ENCODE measurements at places on chromosomes 4 and X.

GRCh38 chr4:38590046-38590445 is 74.0 kb upstream of the KLF3 start:
- DNase-seq: no peak

DNA sequence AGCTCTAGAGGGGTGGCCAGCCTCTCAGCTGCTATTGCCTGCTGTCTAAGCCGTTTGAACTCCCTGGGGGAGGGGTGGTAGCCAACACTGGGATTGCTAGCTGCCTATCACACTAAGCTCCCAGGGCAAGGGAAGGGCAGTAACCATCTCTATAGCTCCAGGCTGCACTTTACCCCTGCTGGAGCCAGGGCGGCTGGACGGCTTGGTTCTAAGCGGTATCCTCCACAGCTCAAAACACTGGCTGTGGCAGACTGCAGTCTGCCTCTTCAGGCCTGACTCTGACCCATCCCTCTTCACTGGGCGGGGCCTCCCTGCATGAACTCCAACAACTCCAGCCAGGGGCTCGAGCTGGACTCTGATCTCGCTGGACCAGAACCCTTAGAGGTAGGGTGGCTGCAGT is 55.3 kb upstream of the GNRHR start:
- no peak for DNase-seq

- no peak for DNase-seq
Measured at GRCh38 chrX:114087543-114087942, 496.3 kb upstream of the HTR2C start.

- no peak for DNase-seq
Measured at GRCh38 chrX:17527135-17527701, 152.2 kb downstream of the NHS start.

DNA sequence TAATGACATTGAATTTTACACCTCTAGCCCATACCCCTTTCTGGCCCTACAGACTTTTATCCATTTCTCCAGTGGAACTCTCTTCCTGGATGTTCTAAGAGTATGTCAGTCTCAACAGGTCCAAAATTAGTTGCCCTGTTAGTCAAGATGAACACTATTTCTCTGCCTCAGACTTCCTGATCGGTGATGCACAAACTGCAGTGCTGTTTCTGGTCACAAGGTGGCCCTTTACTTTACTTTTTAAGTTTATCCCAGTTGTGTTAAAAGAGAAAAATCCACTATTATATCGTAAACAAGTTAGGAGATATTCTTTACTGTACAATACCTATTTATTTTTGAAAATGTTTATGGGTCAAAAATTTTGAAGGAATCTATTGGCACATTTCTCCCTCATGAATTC is 13.1 kb downstream of the TCEAL7 start:
- DNase-seq: no peak

DNA sequence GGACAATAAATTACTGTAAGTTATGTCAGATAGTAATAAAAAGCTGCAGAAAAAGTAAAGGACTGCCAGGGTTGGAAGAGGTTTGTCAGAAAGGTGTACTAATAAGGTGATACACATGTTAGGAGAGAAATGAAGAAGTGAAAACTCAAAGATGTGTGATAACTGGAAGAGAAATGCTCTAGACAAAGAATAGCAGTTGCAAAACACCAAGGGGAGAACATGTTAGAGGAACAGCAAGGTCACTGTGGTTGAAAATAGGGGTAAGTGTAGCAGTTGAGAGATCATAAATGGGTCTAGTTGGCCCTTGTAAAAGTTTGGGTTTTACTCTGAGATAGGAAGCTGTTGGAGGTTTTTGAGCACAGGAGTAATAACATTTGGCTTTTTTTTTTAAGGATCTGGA is 46.9 kb downstream of the HSPA4L start:
- DNase-seq: no peak

- DNase-seq: no peak
Measured at GRCh38 chr4:137299281-137299680, 233.0 kb downstream of the PCDH18 start.

- DNase-seq: no peak
Measured at GRCh38 chr4:89837993-89838390, 1.0 kb upstream of the SNCA start.

GRCh38 chrX:39443240-39443639 is 642.0 kb downstream of the MID1IP1 start:
- no peak for DNase-seq

DNA sequence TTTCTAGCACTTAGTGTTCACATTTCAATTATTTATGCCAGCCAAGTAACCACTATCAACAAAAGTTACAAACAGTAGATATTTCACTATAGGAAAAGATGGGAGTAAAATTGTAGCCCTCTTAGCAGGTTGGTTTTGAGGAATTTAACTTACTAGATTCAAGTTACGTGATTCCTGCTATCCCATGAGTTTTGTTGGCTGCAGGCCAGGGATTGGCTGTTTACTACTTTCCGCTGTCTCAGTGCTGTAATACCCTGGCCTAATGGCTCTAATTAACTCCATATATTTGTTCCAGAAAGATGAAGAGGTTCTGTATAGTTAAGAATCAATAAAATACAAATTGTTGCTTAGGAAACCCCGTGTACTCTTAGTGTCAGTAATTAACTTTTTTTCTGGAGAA is 55.5 kb upstream of the MAGED1 start:
- DNase-seq: no peak

- no peak for DNase-seq
Measured at GRCh38 chr4:102734591-102735385, 26.0 kb downstream of the MANBA start.

GRCh38 chr4:24482871-24483270 is 101.5 kb downstream of the DHX15 start:
- no peak for DNase-seq

DNA sequence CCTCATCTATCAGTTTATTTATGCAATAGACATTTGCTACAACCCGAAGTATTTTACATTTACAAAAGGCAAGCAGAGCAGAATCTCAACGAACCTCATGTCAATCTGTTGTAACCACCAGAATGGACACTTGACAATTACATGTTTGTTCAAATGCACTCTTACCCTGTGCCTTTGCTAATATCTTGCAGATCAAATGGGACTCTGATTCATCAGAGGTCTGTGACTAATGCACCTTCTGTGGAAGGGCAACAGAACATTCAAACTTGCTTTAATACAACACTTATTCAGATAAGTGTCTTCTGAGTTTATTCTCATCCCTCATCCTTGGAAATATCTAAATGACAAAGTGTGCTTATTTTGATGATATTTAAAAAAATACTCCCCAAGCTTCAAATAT is 644.7 kb upstream of the PCDH10 start:
- DNase-seq: no peak

- DNase-seq: no peak
Measured at GRCh38 chr4:8205749-8206611, 6.9 kb downstream of the SH3TC1 start.

- no peak for DNase-seq
Measured at GRCh38 chr4:6608758-6609414, 31.6 kb upstream of the MRFAP1 start.

DNA sequence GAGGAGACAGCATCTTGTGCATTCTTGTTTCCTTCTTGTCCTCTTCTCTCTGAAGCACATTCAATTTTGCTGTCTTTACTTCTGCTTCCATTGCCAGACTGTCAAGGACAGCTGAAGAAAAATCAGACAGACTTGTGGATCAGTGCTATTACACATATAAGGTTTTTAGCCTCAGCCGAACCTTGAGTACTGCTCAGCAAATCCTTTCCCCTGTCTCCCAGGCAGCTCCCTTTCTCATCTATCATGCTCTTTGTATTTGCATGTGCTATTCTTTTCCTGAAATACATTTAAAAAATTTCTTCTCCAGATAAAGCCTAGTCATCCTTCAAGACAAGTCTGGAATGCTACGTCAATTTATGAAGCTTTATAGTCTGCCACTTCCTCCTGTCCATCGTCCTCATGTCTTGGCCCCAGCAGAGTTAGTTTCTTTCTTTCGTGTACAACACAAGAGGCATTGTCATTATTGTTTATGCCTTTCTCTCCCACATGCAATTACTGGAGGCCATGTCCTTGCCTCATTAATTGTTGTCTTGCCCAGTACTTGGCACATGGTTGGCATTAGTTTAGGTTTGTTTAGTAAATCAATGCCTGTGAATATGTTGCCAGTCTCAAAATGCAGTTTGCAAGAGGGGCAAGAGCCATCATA is 45.1 kb downstream of the ADGRL3 start:
- no peak for DNase-seq

- no peak for DNase-seq
Measured at GRCh38 chr4:90127706-90128345, 632 bp downstream of the CCSER1 start.

GRCh38 chr4:83108101-83108861 is 6.2 kb downstream of the PLAC8 start:
- DNase-seq: no peak

DNA sequence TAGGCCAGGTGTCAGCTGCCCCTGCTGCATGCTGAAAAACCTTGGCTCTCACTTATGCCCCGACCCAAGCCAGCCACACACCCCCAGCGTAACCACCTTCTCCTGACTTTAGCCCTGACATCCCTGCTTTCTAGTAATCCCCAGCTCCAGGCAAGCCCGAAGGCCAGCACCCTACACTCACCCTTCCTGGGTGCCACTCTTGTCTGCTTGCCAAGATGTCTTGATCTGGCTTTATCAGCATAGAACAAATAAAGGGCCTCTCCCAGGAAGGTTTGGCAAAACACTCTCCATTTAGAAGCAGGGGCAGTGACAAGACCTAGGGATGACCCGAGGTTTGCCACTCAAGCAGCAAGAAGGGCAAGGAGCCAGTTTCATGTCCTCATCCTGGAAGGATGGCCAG is 6.8 kb upstream of the MAP9 start:
- DNase-seq: no peak

GRCh38 chr4:22900876-22901275 is 208.1 kb downstream of the GBA3 start:
- no peak for DNase-seq

GRCh38 chr4:146343199-146343598 is 128.9 kb downstream of the REELD1 start:
- DNase-seq: no peak

DNA sequence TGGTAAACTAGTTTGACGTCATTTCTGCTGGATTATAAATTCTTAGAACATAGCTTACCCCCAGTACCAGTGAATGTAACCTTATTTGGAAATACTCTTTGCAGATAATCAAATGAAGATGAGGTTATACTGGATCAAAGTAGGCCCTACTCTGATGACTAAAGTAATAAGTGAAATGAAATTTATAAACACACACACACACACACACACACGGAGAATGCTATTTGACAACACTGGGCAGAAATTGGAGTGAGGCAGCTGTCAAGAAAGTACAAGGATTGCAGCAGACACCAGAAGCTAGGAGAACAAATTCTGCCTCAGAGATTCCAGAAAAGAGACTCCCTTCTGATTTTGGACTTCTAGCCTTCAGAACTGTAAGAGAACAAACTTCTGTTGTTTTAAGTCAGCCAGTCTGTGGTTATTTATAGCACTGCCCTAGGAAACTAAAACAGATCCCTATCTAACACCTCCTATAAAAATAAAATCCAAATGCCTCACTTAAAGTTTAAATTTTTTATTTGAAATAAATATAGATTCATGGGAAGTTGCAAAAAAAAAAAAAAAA is 448.6 kb downstream of the PCDH18 start:
- DNase-seq: no peak

GRCh38 chrX:136856050-136856449 is 24.5 kb downstream of the RBMX start:
- no peak for DNase-seq

DNA sequence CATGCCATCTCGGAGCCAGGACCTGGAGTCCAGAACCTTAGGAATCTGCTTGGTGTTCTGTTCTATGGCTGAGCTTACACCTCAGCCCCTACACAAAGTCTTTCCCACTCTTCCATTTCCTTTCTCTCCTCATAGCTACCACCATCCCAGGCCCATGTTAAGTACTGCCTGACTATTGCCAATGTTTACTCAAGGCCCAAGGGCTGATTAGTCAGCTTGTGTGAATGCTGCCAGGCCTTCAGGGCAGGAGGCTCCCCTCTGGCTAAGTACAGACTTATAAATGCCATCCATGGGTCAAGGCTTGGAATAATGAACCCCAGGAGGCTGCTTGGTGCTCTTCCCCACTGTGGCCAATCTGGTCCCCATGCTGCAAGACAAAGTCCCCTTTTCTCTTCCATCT is 411.6 kb upstream of the MAGEB18 start:
- DNase-seq: no peak

- no peak for DNase-seq
Measured at GRCh38 chr4:99947190-99947578, 766 bp upstream of the DNAJB14 start.

DNA sequence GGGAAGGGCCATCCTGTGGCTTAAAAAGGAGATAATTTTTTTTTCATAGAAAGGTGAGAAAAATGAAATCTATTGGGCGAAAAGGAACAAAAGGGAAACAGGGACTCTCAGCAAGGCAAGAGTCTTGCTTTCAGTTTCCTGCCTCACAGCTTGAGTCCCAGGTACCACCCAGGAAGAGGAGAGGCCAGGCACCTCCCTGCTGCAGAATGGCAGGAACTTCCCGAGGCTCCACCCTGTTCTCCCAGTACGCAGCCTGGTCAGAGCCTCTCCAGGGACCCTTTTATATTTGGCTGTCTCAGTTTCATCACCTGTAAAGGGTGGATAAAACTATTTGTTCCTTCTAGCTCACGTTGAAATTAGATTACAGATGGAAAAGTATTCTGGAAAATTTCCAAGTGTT is 33.8 kb downstream of the UCHL1 start:
- no peak for DNase-seq

GRCh38 chrX:11100281-11101035 is 10.7 kb upstream of the HCCS start:
- DNase-seq: no peak

DNA sequence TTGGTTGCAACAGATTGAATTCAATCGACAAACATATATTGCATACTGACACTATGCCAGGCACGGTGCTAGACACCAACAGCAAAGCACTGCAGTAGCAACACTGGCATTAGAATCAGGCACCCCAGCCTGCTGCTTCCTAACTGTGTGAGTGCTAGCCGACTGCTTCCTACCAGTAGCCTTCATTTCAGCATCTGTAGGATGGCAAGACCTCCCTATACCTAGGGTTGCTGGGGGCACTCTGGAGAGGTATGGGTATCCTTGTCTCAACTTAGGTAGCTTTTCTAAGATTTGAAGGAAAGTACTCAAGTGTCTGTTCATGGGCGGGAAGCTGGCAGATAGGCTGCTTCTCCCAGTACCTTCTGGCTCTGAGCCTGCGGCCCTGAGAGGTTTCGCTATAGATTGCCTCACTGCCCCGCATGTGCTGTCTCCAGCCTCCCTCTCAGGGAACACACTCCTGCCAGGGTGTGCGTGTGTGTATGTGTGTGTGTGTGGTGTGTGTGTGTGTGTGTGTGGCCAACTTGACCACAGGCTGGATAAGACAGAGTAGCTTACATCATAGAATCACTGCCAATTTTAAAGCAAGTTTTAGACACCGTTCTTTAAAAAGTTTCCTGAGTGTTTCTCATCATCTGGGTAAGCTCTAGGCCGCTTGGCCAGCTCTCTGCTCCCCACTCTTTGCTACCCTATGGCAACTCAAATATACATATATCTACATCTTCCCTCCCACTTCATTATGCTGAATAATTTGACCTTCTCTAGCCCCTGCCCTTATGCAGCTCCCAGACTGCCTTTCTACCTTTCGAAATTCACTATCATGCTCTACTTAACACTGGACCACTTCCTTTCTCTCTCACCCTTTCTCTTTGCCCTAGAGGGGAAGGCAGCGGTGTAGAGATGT is 97.0 kb upstream of the PJA1 start:
- no peak for DNase-seq
